ENCODE measurements at places on chromosomes 5 and 9.

GRCh38 chr5:166251786-166252185 is 2039.7 kb upstream of the WWC1 start:
- no peak for DNase-seq

DNA sequence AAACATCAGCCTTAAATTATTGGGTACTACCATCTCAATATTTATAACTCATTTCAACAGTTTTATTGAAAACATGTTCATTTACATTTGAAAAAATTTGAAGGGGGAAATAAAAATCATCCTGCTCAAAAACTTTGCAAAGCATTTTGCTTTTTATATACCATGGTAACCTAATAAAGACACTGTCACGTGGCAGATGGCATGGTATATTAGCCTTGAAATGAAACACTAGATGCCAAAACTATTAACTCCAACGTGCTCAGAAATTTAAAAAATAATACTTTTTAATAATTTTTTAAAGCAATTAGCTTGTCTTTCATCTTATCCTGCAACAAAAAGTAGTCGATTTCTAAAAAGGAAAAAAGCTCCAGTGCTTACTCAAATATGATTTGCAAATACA is 88.6 kb upstream of the NFIB start:
- DNase-seq, result no peak

GRCh38 chr5:149014571-149015031 is 48.3 kb downstream of the SH3TC2 start:
- DNase-seq, result no peak

DNA sequence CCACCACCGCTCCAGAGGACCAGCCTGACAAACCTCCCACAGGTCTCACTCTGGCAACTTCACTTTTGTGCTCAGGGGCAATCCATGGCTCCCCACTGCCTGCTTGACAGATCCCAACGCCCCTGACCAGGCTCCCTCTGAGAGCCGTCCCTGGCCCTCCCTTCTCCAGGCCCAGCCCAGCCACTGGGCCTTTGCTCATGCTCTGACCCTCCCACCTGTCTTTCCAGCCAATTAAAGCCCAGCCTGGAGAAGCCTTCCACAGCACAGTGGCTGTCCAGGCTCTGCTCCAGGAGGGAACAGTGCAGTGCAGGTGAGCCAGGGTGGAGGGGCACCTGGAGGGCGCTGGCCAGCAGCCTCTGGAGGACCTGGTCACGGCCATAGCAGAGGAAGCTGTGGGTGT is 3.3 kb downstream of the ENTPD2 start:
- no peak for DNase-seq

- no peak for DNase-seq
Measured at GRCh38 chr5:66326276-66326675, 182.2 kb downstream of the SREK1 start.

DNA sequence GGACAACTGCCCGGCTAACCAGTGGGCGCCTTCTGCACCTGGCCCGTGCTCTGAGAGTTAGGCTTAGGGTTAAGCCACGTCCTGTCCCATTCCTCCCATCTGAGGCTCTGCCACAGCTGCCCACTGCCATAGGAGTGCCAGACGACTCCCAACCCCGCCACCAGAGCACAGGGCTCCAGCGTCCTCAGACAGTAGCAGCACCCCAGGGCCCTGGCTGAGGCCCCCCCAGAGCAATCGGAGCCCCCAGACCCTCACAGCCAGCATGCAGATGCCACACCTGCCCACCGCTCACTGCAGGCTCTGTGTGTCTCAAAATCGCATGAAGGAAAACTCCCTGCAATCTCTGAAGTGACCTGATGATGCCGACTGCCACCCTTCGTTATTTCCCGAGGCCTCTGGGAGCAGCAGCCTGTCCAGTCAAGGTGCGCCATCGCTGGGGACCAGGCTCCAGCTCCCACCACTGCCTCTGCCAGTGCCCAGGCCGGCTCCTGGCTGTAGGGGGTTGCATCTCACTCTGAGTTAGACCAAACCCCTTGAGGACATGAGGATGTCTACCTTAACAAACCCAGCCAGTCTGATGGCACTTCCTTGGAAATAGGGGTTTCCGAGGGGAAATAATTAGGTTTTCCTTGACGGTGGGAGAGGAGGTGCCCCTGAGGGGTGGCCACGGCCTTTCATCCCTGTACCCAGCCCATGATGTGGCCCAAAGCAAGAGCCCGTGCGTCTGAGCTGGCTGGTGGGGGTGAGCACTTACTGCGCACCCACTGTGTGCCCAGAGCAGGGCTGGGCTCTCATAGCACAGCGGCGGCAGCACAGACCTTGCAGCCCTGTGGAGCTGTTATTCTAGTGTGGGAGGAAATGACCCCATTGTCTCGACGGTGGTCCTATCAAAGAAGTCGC is 58.0 kb upstream of the RNF130 start:
- no peak for DNase-seq

DNA sequence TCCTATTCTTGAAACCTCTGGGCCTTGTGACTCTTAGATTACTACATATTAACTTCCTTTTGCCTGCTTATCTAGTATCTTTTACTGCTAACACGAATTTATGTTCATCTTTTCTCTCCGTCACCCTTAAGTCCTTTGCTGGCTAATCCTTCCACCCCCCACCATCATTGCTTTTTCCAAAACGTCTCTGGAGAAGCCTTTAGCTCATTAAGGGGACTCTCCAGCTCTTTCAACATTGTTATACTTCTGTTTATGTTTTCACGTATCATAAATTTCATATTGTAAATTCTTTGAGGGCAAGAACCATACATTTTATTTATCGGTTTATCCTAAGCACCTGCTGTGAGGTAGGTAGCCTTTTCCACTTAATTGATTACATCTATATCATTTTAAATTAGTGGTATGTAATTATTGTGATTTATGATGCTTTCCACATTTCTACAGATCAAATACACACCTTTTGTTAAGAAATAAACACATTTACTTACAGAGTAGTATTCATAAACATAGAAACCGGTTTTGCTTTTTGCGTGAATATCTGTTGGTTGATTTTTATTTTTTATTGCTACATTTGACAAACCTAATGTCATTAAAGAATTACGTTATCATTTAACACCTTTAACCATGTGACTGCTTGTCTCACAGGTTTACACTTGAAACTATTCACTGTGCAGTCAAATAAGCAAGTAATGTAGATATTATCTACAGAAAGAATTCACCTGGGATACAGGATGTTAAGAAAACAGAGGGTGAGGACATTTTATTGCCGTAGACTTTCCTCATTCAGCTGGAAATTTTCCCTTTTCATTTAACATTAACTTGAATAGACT is 15.4 kb upstream of the SNX2 start:
- no peak for DNase-seq

DNA sequence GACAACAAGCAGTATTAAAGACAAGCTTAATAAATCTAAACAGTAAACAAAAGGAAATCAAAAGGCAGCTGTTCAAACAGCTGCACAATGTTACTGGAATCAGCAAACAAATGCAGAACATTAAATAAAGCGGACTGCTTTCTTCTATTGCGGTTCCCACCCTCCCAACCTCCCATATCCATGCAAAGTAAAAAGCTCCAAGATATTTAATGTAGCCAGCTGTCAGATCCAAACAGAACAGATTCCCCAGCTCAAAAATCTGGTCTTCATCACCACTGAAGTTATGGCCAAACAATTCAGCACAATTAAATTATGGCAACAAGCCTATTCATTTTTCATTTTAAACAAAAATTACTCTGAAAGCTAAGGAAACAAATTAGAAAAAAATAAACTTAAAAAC is 75.9 kb downstream of the SLC38A9 start:
- no peak for DNase-seq

All from tibial nerve (tissue), 4 donors.